ENCODE measurements at places on chromosomes 16 and 17. TPM values are rescaled to one million over a fixed set of nuclear protein-coding genes. Genes with fewer than 3 reads are reported as not detected.

The DVL2 gene
- total RNA-seq, result 56.1 TPM

The CLEC16A gene
- total RNA-seq, result 19.7 TPM

The HSD3B7 gene
- total RNA-seq, result 17.5 TPM

DNA sequence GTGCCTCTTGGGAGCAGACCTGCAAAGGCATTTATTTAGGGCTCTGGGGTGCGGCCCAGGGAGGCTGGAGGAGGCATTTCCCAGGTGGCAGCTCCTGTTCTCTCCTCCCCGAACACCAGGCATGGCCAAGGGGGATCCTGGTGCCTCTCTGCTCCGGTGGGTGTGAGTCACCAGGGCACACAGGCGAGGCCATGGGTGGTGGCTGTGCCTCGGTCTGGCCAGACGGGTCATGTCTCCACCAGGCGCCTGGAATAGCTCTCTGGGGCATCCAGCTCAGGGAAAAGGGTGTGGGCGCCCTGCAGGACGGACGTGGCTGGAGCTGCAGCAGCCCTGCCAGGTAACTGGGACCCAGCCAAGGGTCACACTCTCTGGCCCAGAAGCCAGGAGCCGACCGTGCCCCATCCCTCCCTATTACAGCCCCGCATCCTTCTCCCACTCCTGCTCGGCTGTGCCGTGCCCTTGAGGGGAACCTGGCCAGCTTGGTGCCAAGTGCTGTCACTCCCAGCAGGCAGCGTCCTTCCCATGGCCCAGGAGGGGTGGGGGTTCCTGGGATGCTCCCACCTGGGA lies 25.8 kb downstream of the SOX8 start:
- H3K27me3 ChIP-seq, result no peaks in the 10 kb centered on the region
- no peak overlapping the region for H3K27ac ChIP-seq
- H3K4me3 ChIP-seq, result no peak overlapping the region
- no peak for DNase-seq
- H3K4me1 ChIP-seq, result peaks cover 12% of the 10 kb centered on the region

- DNase-seq, result no peak
- no peak overlapping the region for H3K27ac ChIP-seq
- H3K27me3 ChIP-seq, result no peaks in the 10 kb centered on the region
- no peaks in the 10 kb centered on the region for H3K36me3 ChIP-seq
- H3K4me1 ChIP-seq, result peaks cover 5% of the 10 kb centered on the region
Measured at GRCh38 chr16:64392456-64392855, 729.4 kb downstream of the CDH11 start.

- no peak overlapping the region for H3K4me3 ChIP-seq
- H3K4me1 ChIP-seq, result no peaks in the 10 kb centered on the region
- H3K36me3 ChIP-seq, result no peaks in the 10 kb centered on the region
Measured at GRCh38 chr17:79619196-79619595, 8.3 kb upstream of the RBFOX3 start.

- no peaks in the 10 kb centered on the region for H3K27me3 ChIP-seq
- DNase-seq, result peak; percentile 81
Measured at GRCh38 chr17:75864448-75864871, 9.3 kb upstream of the WBP2 start.
